ENCODE measurements at places on chromosomes 2 and 18.

DNA sequence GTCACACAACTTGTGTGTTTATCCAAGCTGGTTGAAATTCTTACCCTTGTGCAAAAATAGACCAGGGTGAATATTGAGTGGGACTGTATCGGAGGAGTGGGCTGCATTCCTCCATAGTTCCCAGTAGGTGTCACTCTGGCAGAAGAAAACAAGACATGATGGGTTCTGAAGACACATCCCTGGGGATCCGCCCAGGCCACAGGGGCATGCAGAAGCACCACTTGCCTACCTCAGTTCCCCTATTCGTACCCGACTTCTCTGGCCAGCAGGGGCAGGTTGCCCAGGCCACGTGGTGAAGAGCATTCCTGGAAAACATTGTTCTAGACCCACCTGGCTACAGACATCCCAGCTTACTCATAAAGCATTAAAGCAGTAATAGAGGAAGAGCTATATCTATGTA lies 168.2 kb downstream of the FAM210A start:
- DNase-seq = no peak

DNA sequence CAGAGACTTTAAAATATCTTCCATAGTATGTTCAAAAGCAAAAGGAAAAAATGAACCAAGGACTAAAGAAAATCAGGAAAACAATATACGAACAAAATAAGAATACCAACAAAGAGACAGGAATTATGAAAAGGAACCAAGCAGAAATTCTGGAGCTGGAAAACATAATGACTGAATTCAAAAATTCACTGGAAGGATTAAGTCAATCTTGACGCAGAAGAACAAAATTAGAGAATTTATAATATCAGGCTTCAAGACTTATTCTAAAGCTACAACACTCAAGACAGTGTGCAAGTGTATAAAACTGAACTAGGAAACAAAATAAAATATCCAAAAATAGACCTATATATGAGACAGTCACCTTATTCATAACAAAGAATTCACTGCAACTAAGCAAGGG lies 56.9 kb upstream of the GYPC start:
- DNase-seq = no peak

DNA sequence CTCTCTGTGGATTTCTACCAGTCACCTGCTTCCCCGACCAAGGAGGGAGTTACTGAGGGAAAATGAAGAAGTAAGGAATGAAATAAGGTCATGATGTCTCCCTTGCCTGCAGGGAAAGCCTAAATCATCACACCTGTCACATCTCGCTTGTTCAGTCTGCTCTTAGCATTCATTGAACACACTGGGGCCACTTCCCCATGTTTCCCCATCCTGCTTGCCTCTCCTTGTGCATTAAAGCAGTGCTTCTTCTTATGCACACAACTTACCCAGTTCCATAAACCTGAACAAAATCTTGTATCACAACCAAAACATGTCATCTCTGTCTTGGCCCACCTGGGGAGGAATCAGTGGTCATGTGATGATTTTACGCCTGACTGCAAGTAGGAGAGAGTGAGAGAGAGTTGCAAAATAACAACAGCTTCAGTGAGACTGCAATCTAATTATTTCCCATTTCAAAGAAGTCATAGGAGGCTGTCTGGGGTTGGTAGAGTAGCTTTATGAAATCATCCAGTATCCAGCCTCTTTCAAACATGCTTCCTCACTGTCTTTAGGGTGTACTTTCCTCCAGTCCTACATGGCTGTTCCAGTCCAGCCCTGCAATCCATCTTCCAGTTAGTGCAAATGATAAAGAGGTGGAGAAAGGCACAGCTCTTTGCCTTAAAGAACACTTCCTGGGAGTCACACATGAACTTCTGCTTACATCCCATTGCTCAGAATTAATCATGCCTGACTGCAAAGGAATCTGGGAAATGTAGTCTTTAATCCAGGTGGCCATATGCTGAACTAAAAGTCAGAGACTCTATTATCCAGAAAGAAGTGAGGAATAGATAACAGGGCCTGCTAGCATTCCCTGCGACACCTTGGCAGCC lies 220.1 kb downstream of the HAUS1 start:
- DNase-seq = no peak

DNA sequence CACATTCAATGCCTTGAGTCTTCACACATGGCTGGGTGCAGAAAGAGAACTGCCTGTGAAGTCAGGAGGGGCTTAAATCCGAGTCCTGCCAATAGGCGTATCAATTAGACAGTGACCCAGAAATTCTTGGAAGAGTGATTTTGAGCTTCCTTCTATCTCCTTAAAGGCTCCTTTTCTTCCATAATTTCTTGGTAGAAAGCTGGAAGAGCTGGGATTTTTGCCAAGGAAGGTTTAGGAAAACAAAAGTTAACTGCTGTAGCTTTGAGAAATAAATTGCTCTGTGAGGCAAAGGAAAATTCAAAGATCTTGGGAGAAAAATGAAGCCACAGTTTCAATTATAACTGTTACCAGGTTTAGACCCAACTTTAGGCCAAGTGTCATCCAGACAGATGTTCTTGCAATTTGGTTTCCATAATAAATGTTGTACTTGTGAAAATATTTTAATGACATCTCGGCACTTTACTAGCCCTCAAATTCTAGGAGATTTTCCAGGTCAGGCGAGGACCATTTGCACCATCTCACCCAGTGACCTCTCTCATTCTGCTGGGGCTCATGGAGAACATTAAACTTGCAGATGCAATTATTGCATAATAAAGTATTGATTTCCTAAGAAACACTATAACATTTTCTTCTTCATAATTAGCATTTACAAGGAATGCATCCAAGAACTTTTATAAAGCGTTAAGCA lies 329.7 kb upstream of the MEIS1 start:
- DNase-seq = no peak

DNA sequence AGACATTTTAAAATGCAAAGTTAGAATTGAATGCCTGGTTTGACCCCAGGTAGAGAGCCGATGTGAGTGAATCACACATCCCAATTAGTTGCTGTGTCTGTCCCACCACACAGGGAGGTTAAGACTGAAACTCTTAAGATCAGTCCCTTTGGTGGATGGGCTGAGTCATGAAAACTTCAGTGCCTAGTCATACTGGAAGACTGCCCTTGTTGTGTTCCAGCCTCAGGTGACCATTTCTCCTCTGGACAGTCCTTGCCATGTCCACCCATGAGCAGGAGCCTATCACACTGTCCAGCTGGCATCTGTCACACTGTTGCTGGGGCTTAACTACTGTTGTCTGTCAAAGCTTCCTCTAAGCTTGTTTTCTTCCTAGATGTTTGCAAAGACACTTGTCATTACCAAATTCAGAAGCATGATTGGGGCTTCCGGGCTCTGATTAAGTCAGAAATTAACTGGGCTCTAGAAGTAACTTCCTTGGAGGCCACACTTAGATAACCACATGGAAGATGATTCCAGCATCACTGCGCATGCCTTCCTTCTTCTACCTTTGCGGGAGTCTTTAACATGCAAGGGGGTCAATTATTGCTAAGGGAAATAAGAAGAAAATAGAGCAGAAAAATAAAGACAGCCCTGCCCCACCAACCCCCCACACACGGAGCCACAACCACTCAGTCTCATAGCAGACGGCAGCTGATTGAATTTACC lies 21.3 kb downstream of the CYRIA start:
- DNase-seq = no peak

DNA sequence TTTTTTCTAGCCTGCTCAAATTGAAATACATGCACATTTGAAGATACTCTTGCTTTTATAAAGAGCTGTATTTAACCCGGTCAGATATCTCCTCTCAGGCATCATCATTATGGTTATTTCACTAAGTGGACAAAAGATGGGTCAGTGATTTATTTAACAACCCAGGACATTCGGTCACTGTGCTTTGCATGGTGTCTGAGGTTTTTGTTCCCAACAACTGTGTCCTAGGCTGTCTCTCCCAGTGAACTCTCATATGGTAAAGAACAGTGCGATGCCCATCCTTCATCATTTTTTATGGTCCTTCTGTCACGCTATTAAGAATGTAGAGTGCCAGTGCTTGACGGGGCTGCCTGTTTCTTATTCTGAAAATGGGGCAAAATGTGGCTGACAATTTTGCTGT lies 372.4 kb downstream of the PTPRM start:
- DNase-seq = no peak

GRCh38 chr2:99956232-99957030 lies 186.0 kb downstream of the AFF3 start:
- DNase-seq = no peak

DNA sequence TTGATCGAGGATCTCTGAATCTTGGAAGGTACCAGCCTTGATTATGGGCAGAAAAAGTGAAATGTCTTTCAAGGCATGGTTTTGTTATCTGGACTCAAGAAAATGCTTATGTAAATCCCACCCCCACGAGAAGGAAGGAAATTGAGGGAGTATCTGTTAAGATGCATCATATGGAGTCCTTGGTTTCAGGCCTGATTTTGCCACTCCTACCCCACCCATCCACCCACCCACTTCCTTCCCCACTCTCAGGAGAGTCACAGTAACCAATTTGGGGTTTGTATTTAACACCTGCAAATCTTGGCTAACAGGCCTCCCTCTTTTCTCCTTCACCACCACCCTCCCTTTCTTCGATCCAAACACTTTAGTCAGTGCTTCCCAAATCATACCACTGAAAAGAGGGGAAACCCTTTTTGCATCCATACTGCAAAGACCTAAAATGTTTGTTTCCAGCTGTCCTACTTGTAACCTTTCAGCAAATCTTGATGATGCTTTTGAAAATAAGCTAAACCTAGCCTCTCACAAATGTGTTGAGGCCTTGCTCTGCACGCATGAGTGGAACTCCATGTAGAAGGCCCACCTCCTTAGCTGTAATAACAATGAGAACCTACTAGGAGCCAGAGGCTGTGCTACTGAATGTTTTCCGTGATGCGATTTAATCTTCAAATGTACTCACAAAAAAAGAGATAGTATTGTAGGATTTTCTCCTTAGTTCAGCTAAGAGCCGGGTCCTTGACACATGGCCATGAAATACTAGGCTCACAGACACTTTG lies 34.8 kb downstream of the POU3F3 start:
- no peak for DNase-seq

GRCh38 chr18:43422518-43422917 lies 145.2 kb upstream of the SYT4 start:
- DNase-seq = no peak

DNA sequence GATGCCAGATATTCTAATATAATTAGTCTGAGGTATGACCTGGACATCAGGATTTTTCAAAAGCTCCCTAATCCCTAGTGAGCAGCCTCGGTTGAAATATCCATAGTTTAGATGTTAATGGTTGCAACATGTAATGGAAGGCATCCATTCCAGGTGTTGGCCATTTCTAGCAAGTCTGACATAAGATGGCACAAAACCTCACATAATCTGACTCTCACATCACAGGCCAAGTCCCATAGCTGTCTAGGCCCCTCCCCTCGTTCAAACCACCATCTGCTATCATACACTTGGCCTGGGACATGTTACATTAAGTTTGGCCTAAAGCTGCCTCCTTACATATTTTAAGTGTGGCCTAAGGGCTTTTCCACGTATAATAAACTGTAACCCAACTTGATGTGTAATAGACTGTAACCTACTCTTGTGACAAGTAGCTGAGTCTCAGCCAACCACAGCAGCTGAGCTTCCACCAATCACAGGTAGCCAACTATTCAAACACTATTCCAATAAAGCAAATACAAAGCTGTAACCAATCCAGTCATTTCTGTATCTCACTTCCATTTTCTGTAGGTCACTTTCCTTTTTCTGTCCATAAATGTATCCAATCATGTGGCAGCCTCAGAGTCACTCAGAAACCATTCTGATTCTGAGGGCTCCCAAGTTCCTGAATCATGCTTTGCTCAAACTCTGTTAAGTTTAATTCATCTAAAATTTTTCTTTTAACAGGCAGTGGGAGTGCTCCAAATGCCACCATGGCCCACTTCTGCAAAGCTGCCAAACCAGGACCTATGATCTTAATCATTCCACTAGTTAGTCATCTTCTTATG lies 59.4 kb downstream of the ADD2 start:
- no peak for DNase-seq

GRCh38 chr2:117269574-117269973 lies 544.9 kb upstream of the DDX18 start:
- DNase-seq = no peak

DNA sequence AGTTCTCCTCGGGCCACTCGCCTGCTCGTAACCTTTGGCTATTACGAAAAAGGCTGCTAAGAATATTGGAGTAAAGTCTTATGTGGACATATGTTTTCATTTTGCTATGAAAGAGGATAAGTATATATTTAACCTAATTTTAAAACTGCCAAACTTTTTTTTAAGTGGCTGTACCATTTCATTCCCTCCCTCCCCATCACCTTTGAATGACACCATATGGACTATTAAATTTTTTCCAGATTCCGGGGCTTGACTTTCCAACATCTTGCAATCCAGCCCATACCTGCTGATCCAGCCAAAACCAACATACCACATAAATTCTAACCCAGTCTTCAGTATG lies 31.5 kb downstream of the REEP1 start:
- no peak for DNase-seq

- DNase-seq = no peak
Observed at GRCh38 chr18:13620206-13620672, 106.1 kb downstream of the FAM210A start.

- no peak for DNase-seq
Observed at GRCh38 chr2:25483607-25484266, 142.0 kb upstream of the DNMT3A start.

GRCh38 chr2:215835657-215836056 lies 177.7 kb downstream of the MREG start:
- DNase-seq = no peak

DNA sequence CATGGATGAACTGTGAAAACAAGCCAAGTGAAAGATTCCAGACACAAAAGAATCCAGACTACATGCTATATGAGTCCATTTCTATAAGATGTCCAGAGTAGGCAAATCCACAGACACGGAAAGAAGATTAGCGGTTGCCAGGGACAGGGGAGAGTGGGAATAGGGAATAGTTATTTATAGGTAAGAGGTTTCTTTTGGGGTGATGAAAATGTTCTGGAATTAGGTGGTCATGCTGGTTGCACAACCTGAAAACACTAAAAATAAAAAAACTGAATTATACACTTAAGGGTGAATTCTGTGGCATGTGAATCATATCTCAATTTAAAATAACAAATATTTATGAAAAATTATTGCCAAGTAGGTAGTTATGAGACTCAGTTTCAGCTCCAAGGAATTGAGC lies 168.4 kb downstream of the LTBP1 start:
- DNase-seq = no peak

DNA sequence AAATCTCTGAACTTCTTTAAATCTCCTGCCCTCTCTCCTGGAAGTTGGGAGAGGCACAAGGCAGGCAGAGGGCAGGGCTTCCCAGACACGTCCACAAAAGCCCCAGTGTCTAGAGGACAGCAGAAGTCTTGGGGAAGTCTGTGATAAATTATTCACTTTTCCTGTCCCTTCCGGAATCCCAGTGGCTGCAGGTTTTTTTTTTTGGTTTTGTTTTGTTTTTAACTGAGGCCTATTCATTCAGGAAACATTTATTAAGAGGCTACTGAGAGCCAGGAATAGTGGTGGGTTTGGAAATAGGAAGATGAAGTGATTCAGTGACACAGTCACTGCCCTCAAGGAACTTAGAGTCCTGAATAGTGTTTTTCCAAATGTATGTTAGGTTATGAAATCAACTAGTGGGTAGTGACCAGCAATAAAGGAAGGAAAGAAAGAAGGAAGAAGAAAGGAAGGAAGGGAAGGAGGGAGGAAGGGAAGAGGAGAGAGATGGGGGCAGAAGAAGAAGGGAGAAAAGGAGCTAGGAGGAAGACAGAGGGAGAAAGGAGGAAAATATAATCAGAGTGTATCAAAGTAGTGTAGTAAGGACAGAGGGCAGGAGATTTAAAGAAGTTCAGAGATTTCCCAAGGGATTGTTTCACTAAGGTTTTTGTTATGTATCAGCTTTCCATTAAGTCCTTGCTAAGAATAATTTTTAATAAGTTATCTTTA lies 98.9 kb upstream of the ZFP36L2 start:
- DNase-seq = no peak
